ENCODE measurements at places on chromosomes 11 and 22. TPM values are rescaled to one million over a fixed set of nuclear protein-coding genes. Genes with fewer than 3 reads are reported as not detected.

CADM1 gene
- total RNA-seq = 0.75 TPM

DUSP8 gene
- 0.40 TPM for total RNA-seq

DEUP1 gene
- total RNA-seq = not detected

MMP8 gene
- total RNA-seq = not detected

Measured in aortic smooth muscle cell (primary cell).